Pons (tissue), 1 donor: ENCODE measurements at places on chromosomes 5 and 9.

DNA sequence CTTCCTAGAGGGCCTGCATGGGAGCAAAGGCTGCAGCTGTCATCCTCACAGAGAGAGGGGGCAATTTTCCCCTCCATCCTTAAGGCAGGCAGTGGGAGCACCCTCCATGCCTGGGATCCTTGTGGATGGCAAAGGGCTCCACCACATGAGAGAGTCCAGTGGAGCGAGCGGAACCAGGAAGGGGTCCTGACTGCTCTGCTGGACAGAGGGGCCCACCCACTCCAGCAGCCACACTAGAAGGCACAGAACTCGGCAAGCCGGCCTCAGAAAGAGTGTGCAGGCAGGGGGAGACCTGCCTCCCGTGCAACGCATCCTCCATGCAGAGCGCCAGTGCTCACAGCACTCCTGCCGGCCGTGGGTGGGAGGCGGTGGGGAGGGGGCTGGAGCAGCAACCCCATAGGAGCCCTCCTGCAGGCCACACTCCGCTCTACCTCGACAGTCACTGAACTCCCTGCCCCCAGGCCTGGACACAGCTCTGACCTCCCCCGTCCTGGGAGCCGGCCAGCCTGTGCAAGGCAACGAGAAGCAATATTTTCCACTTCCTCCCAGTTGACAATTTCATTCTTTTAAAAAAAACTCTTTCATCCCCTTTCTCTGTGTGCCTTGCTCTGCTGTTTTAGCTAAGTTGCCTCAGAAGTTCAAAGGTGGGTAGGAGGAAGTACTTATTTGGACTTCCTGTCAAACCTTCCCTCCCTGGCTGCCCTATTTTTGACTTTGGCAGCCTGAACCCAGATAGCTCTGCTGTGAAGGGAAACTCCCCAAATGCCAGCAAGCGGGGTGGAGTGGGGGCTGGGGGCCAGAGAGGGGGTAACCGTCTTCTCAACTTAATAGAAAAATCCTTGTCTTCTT is 5.3 kb upstream of the LCP2 start:
- peak; percentile 70 for DNase-seq

- peak; percentile 53 for DNase-seq
Measured at GRCh38 chr5:131810510-131811249, 13.9 kb upstream of the FNIP1 start.

- DNase-seq: no peak
Measured at GRCh38 chr9:133135146-133135745, 14.2 kb upstream of the RALGDS start.

DNA sequence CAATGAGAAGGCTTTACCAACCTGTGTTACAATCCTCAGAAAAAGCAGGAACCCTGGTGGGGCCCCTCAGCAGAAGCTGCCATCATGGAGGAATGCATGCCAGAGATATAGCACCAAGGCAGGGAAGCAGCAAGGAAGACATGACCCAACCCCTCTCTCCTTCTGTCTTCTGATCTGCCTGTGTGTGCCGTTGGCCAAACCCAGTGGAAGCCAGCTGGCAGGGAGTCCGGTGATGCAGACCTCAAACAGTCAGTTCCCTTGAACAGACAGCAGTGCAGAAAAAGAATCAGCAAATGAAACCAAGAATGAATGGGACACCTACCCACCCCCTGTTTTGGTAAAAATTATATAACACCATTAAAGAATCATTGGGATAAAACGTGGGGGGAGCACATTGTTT is 234.2 kb downstream of the ZNF608 start:
- peak; percentile 34 for DNase-seq

GRCh38 chr5:179795863-179796833 is 2.4 kb downstream of the LTC4S start:
- DNase-seq: no peak
